Stimulated activated CD4-positive, alpha-beta T cell treated with anti-CD3 and anti-CD28 coated beads, Interleukin-1b, Interleukin-23, amount 100 ng/mL, for 1 hour (primary cell): ENCODE measurements at places on chromosomes 6 and 20.
A peak's percentile ranks its signal among the peaks of the same experiment; 100 is the strongest.

DNA sequence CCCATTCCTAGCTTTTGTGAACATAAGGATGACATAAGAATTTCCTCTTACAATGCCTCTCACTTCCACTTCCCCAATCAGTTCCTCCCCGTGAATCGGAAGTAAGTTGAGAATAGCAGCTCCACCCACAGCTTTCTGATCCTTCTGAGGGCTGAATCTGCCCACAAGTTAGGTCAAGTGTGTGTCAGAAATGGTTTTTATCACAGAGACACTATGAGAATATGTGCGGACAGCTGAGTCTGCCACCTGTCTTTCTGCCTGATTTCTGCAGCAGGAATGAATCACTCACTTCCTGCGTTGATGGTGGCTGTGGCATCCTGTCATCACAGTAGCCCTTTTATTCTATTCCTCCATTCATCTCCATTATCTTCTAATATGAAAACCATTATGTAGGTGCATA lies 70.2 kb downstream of the RIN2 start:
- DNase-seq: no peak

DNA sequence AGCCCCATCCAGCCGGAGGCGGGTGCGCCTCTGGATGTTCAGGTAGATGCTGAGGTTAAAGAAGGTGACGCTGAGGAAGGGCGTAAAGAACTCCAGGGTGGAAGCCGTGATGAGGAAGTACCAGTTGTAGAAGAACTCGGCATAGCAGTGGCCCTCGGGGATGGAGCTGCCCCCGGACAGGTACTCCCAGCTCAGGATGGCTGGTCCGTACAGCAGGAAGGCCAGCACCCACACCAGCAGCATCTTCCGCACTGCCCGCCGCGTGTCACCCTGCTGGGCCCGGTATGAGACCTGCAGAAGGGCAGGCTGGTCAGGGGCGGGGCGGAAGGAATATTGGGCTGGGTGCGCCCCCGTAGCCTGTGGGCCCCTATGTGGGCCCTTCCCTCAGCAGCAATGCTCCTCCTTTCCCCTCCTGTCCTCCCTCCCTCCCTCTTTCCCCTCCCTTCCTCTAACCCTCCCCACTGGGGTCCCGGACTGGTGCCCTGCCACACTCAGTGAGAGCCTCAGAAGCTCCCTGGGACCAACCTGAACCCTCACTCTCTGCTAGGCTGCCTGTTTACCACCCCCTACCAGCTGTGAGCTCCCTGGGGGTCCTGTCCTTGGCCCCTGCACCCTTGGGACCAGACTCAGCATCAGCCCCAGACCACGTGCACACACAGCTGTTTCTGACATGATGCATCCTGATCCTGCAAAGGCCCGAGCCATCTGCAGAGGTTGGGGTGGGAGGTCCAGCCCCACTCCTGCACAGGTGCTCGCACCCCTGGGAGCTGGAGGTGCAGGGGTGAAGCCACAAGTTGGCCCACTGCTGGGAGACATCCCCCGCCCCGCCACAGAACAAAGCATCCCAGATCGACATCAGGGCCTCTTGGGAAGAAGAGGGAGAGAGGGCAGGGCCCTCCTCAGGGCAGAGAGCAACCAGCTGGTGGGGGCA lies 3.2 kb downstream of the HRH3 start:
- no peak for DNase-seq

- no peak for DNase-seq
Measured at GRCh38 chr20:1426231-1426849, 33.5 kb upstream of the FKBP1A start.

DNA sequence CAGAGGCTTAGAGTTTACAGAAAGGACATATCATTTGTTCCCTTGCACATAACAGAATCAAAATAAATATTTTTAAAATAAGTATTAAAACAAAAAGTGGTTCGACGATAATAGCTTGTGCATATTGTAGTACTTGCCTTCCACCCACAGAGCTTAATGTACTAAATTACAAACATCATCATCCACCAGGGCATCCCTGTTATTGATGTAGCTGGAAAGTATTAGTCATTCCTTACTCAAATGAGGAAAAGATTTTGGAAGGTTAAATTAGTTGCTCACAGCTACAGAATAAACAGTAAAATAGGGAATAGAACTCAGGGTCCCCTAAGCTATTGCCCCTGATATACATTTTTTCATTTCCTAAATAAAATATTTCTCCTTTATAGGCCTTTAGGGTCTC lies 150.3 kb downstream of the PTPRK start:
- DNase-seq: no peak

GRCh38 chr6:31575335-31575901 lies at the start of gene TNF:
Gene TNF (plus strand): TSS chr6:31575565. CDS start chr6:31575742, 177 bp downstream.
- peak; percentile 85 for DNase-seq

DNA sequence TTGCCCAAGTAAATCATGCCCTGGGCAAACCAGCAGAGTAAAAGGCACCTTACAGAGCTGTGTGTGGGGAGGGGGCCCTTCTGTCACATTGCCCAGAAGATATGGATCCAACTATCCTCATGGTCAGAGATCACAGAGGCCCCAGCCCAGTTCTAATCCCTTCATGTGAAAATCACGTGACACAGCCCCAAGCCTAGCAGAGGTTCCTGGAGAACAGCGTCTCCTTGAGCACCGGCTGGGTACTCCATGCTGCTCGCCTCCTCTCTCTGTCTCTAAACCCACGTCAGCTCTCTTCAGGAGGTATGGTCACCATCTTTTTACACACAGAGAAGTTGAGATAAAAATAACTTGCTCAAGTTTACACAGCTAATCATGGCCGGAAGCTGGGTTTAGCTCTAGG lies 230.2 kb downstream of the ANKRD60 start:
- DNase-seq: no peak

- no peak for DNase-seq
Measured at GRCh38 chr6:77354581-77354980, 108.7 kb downstream of the HTR1B start.

- DNase-seq: no peak
Measured at GRCh38 chr20:44850272-44850671, 35.2 kb upstream of the YWHAB start.

GRCh38 chr6:140572867-140573266 lies 1198.4 kb upstream of the CITED2 start:
- DNase-seq: no peak

GRCh38 chr6:12265296-12265695 lies 24.9 kb upstream of the EDN1 start:
- no peak for DNase-seq

DNA sequence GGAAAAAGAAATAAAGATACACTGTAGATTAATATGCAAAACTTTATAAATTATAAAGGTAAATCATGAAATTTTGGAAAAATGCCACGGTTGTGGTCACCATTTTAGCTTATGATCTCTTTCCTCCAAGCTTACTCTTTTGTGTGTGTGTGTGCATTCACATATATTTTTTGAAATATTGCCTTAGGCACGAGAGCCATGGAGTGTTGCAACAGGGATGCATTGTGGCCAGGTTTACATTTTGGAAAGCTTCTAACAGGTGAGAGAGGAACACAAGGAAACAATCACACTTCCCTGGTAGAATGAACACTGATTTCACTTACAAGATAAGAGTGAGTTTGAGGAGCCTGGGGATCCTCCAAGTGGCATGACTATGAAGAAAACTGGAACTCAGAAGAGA lies 214.5 kb upstream of the TENT5A start:
- DNase-seq: no peak

- DNase-seq: no peak
Measured at GRCh38 chr6:7153789-7154188, 46.0 kb downstream of the RREB1 start.

GRCh38 chr6:143087856-143088255 lies 27.2 kb downstream of the AIG1 start:
- no peak for DNase-seq

DNA sequence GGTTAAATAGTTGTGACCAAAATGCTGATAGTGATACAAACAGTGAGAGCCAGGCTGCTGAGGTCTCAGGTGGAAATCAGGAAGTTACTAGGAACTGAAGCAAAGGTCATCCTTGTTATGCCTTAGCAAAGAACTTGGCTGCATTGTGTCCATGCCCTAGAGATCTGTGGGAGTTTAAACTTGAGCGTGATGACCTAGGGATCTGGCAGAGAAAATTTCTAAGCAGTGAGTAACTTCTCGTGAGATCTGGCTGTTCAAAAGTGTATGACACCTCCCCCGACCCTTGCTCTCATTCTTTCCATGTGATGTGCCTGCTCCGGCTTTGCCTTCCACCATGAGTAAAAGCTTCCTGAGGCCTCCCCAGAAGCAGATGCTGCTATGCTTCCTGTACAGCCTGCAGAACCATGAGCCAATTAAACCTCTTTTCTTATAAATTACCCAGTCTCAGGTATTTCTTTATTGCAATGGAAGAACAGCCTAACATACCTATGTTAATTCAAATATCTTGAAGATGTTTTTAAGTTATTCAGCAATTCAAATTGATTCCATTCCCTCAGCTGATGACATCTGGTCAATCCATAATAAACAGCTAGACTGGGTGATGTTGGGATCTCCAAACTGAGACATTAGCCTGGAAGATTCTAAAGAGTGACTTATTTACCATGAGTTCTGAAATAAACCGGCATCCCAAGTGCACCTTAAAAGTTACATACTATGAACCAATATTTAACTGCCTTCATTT lies 33.8 kb downstream of the KIF16B start:
- no peak for DNase-seq
